ENCODE measurements at places on chromosomes 7 and 10.

DNA sequence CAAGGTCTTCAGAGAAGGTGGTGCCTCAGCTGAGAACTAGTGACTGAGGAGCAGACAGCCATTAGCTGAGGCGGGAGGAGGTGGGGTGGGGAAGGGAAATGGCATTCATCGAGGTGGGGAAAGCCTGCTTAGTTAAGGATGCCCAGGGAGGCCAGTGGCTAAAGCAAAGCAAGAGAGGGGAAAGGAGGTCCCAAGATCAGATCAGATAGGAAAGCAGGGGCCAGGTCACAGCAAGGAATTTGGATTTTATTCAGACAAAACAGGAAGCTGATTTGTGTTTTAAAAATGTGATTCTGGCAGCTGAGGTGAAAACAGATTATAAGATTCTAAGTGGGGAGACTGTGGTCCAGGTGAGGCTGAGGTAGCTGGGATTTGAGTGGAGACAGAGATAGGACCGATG, 45.8 kb downstream of the CNNM1 start:
- DNase-seq: no peak

DNA sequence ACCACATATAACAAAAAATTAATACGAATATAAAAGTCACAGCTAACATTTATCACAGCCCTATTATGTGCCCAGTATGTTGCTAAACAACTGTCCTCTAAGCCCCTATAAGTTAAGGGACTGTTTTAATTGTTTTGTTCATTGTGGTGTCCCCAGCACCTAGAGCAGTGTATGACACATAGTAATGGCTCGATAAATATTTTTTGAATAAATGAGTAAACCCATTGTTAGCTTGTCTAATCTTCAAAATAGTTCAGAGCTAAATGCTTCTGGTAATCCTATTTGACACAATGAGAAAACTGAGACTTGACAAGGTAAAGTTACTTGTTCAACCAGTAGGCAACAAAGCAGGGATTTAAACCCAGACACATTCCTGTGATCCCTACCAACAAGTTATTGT, 78.4 kb upstream of the NEUROD6 start:
- no peak for DNase-seq

- no peak for DNase-seq
Measured at GRCh38 chr7:132750096-132750495, 173.8 kb upstream of the PLXNA4 start.

- no peak for DNase-seq
Measured at GRCh38 chr7:7996568-7996967, 28.0 kb downstream of the GLCCI1 start.

DNA sequence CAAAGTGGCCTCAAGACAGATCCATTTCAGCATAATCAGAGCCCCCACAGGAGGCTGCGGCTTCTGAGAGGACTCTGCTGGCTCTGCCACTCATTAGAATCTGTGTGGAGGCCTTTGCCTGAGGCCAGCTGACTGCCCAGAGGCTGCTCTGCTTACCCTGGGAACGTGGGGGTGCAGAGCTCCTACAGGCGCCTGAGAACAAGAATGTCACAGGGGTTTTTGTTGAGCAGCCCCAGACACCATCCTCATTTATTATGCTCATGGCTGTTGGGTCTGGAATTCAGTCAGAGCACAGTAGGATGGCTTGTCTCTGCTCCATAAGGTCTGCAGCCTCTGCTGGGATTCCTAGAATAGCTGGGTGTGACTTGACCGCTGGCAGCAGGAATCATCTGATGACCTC, 101.8 kb upstream of the GDF10 start:
- no peak for DNase-seq

GRCh38 chr10:46232666-46233065, 54.1 kb upstream of the ANTXRL start:
- peak; percentile 19 for DNase-seq

- no peak for DNase-seq
Measured at GRCh38 chr7:22654831-22655230, 72.2 kb upstream of the IL6 start.

GRCh38 chr7:149733131-149733923, 40.1 kb downstream of the ZNF467 start:
- no peak for DNase-seq

GRCh38 chr10:132281915-132282666, 25.7 kb downstream of the STK32C start:
- no peak for DNase-seq

DNA sequence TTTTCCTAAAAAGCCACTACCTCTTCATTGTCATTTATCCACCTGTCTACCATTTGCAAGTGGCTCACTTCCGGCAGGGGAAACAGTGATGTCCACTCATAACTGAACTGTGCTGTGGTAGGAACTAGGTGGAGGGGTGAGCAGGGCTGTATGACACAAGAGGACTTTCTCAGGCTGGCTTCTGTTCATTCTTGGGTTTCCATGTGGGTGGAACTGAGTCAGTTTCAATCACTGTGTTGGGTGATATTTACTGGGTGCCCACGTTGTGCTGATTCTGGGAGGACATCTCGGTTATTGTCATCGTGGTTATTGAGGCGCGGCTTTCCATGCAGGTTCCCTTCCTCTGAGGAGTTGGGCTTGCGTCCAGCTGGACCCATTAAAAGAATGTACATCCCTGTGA, 38.8 kb downstream of the RAMP3 start:
- DNase-seq: peak; percentile 57

- no peak for DNase-seq
Measured at GRCh38 chr10:4569151-4569550, 256.9 kb upstream of the AKR1E2 start.

DNA sequence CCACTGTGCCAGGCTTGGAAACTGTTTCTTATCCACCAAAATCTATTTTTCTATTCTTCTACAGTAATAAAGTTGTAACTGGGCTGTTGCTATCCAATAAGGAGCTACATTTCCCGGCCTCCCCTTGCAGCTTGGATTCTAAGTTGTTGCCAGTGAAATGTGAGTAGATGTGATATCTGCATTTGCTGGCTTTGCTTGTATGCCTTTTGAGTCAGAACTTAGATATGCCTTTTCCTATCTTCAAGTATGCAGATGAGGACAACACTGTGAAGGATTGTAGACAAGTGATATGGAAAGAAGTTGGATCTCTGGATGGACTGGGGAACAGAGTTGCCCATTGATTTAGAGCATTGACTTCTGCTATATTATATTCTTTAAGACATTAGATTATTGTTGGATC, 236.9 kb downstream of the REEP3 start:
- no peak for DNase-seq

GRCh38 chr7:137084607-137085380, 216.3 kb downstream of the CHRM2 start:
- DNase-seq: no peak

- DNase-seq: peak; percentile 52
Measured at GRCh38 chr10:128070161-128070560, 56.1 kb downstream of the MKI67 start.

GRCh38 chr7:87159538-87159937, 7.3 kb downstream of the DMTF1 start:
- DNase-seq: no peak

DNA sequence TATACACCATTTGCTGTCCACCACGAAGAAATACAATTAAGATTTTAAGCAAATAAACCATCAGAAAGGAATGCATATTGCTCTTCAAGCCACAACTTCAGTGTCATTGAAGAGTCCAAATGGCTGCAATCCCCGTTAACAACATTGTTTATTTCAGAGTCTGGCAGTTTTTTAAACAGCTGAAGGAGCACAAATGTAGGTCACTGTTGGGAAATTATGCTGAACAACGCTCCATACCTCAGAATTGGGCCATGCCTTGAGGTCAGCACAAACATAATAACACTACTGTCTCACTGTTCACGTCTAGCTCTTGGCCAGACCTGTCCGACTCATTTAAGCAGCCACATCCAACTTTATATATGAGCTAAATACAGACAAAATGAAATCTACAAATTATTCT, 453.9 kb upstream of the GHITM start:
- no peak for DNase-seq

DNA sequence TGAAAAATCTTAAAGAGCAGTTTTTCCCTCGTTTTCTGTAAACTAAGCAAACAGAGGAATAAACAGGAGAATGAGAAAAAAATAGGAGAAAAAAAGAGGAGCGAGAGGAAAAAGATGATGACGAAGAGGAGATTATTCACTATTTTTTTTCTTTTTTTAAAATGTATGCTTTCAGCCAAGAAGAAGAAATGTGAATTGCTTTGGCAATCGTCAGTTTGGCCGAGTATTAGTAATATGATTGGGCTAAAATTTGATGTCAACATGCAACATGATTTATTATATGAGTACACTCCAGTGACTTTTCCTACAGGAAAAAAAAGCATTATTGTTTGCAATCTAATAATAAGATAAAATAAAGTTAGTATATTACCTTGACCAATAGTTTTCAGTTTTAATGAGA, 26.3 kb downstream of the VWDE start:
- DNase-seq: no peak

DNA sequence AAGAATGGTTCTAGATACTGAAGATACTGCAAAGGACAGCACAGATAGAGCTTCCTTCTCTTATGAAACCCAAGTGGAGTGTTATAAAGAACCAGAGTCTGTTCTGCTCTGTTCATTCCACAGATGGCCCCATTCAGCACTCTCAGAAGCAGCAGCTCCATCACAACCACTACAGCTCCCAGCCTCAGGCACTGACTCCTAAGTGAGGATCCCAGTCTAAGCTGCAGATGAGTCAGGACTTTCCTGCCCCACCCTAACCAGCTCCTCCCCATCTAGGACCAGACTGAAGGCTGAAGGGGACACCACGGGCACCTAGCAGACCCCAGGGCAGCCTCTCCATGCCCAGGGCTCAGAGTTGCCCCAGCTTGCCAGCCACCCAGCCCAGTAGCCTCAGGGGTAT, 379.8 kb downstream of the GRID1 start:
- no peak for DNase-seq

DNA sequence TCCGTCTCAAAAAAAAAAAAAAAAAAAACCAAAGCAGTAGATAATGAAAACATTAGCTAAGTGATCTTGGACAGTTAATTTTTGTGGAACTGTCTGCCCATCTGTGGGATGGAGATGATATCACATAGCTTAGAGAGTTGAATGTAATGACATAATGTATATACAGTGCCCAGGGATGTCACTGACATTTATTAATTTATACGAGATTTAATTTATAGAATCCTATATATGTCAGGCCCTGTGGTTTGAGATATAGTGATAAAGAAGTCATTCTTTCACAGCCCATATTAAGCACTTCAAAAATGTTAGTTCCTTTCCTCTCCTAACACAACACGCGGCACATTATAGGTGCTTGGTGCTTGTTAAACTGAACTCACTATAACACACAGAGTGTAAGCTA, 4.0 kb downstream of the ENO4 start:
- DNase-seq: no peak

- DNase-seq: no peak
Measured at GRCh38 chr7:154371424-154371823, 319.2 kb downstream of the DPP6 start.

GRCh38 chr7:130124711-130125110, 54.4 kb downstream of the KLHDC10 start:
- no peak for DNase-seq

GRCh38 chr7:9863545-9863944, 1110.1 kb upstream of the PHF14 start:
- DNase-seq: no peak

- DNase-seq: no peak
Measured at GRCh38 chr10:101601541-101601940, 13.4 kb downstream of the DPCD start.

- DNase-seq: no peak
Measured at GRCh38 chr10:29199941-29200679, 88.8 kb upstream of the LYZL1 start.

DNA sequence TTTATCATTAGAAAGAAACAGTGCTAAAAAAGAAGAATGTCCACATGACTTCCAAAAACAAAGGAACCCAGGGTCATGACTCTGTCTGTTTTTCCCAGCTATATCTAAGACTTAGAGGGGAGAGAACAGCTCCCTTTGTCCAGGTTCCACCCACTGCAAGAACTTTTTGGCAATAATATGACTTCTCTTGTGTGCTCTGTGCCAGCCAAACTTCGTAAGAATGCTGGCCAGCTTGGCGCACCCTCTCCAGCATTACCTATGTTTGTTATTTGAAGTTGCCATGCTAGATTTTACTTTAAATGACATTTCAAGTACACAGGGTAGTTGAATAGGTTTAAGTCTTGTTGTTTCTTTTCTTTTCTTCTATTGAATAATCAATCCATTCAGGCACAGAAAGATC, 371.4 kb downstream of the KCNMA1 start:
- no peak for DNase-seq

- DNase-seq: no peak
Measured at GRCh38 chr10:86099542-86100334, 266.9 kb downstream of the GRID1 start.

GRCh38 chr10:4345877-4346646, 479.9 kb upstream of the AKR1E2 start:
- DNase-seq: no peak

GRCh38 chr7:154918266-154918665, 84.7 kb downstream of the PAXIP1 start:
- no peak for DNase-seq

- DNase-seq: no peak
Measured at GRCh38 chr7:31642681-31643115, 44.3 kb upstream of the PPP1R17 start.

- DNase-seq: no peak
Measured at GRCh38 chr10:102710609-102711008, 3.6 kb downstream of the ARL3 start.

DNA sequence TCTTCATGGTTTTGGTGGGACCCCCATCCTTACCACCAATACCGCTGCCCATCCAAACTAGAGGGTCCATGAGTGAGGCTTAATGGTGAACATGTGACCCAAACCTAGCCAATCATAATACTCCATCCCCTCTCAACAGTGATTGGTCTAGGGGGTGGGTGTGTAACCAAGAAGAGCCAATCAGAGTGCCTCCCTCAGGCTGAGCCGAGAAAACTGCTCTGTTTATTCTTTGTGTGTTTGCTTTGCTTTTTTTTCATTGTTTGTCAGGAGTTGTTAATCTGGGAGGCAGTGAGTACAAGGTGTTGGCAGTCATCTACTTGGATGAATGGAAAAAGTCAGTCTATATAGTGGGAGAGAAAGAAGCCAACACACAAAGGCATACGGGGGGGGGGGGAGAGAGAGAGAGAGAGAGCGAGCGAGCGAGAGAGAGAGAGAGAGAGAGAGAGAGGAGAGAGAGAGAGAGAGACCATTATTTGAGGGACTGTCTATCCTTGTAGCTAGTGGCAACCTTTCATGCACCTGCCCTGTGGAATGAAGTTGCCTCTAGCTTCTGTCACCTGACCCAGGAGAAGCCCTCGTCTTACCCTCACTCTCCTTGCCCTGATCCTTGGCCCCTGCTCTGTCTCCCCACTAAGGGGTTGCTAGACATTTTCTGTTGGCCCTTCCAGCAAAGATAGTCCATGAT, 441.7 kb downstream of the TYW1 start:
- no peak for DNase-seq

DNA sequence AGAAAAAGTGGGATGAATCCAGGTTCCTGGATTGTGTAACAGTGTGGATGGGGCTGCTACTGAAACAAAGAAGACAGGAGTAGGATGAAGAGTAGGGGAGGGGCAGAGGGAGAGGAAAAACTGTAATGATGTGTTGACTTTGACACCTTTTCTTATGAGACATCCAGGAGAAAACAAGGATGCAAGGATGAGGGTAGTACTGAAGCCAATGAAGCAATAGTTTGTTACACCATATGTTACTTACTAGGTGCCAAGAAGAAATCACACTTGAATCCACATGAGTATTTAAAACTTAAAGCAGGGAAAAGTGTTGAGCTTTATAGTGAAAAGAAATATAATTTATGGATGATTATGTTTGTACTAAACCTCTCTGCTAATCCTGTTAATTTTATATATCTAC, 420.6 kb downstream of the ARL4A start:
- DNase-seq: no peak

GRCh38 chr10:75404815-75405597, 3.4 kb upstream of the ZNF503 start:
- DNase-seq: no peak

Data from coronary artery (tissue), 2 donors.